ENCODE measurements at places on chromosomes 13 and 19.

DNA sequence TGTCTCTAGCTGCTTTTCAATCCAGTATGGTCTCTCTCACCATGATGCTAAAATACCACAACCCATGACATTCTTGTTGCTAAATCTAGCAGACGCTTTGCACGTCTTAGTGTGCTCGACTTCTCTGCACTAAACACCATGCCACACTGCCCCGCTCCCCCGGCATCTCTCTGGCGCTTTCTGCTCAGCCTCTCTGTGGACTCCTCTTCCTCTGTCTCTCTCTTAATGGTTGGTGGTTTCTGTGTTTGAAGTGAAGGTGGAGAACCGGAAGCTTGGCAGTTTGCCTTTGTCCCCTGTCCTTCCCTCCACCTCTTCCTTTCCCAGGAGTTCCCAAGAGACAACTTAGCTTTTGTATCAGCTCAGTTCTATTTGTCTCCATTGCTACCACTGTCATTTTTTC, 8.8 kb downstream of the ERCC5 start:
- no peak for DNase-seq

GRCh38 chr13:44220948-44221347, 152.7 kb upstream of the SERP2 start:
- DNase-seq = no peak

DNA sequence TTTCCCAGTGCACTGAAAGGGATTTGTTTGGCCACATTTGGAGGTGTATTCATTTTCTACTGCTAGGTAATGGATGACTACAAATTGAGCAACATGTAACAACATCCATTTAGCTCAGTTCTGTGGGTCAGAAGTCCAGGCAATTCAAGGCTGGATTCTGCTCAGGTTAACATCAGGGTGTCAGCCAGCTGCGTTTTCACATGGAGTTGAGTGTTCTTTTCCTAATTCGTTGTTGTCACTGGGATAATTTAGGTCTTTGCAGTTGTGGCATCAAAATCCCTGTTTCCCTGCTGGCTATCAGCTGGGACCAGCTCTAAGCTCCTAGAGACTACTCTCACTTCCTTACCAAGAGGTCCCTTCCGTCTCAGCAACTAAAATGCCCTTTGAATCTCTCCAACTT, 25.4 kb downstream of the MIR17HG start:
- no peak for DNase-seq

DNA sequence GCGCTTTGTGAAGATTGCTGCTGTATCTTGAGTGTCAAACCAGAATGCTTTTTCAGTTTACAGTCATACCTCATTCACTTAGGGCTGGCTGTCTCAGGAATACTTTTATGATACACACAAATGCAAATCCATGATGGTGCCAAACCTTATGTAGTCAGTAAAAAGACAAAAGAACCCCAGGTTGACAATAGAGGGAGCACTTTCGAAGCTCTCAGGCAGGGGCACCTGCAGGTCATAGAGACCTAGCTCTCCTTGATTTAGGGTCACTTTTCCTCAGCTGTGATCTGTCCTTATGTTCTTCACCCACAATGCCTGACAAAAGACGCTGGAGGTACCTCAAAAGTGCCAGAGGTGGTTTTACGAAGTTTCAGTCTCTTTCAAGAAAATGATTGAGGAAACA, 172.2 kb downstream of the DNAJC15 start:
- no peak for DNase-seq

- DNase-seq = no peak
Observed at GRCh38 chr13:48118030-48118429, 23.1 kb upstream of the MED4 start.

DNA sequence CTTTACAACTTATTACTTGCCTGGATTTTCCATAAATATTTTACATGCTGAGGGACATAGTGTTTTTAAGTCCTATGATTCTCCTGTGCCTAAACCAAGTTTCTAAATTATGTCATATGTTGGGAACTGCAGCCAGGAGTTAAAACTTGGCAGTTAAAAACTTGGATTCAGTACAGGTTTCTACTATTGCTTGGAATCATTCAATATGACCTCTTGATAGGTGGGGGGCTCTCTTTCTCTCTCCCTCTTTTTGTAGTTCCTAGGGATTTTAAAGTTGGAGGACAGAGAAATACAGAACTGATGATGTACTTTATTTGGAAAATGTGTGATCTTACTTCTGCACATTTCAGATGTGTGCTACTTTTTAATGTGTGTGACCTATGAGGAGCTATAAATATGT, 4.7 kb downstream of the CSNK1A1L start:
- DNase-seq = no peak

GRCh38 chr19:54229146-54229545, 6.3 kb upstream of the LILRB3 start:
- no peak for DNase-seq

GRCh38 chr19:16470541-16470910, 1.2 kb downstream of the EPS15L1 start:
- DNase-seq = no peak

- no peak for DNase-seq
Observed at GRCh38 chr19:30695171-30695875, 323.1 kb downstream of the ZNF536 start.

- DNase-seq = no peak
Observed at GRCh38 chr19:7505288-7505681, 10.6 kb upstream of the ZNF358 start.

DNA sequence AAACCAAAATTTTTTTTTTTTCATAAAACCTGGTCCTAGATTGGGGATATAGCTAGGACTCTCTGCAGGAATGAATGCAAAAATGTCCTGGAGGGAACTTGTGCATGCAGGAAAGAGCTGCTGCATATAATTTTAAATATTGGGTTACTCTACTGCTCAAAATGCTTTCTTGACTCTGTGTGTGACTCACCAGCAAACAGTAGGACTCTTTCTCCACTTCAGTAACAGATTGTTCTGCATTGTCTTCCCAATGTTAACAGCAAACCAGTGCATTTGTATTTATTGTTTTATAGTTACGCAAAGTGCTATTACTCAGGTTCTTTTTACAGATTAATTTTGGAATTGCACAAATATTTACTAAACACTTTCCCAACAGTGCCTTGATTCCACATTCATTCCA, 163.7 kb upstream of the KL start:
- DNase-seq = no peak

GRCh38 chr19:44792281-44792680, 14.6 kb downstream of the CBLC start:
- DNase-seq = no peak

DNA sequence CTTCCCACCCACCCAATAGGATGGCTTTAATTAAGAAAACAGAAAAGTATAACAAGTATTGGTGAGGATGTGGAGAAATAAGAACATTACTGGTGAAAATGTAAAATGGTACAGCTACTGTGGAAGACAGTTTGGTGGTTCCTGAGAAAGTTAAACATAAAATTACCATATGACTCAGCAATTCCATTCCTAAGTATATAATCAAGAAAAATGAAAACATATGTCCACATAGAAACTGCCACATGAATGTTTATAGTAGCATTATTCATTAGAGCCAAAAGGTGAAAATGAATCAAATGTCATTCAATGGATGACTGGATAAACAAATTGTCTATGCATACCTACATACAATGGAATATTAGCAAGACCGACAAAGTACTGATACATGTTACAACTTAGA, 16.9 kb downstream of the DZIP1 start:
- no peak for DNase-seq

DNA sequence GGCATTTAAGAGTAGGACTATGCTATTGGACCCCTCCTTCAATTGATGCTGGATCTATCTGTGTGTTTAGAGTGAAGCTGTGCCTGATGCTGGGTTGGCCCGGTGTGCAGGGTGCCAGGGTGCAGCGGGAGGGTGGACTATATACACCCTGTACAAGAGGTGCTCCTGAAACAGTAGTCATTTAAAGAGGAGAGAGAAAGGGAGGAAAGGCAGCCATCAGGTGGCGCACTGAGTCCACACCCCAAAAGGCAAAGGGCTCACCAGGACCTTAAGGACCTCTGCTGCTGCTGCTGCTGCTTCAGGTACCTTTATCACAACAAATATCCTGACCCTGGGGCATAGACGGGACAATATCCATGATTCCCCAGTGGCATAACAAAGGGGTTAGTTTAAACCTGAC, 39.4 kb downstream of the ZNF136 start:
- peak; percentile 47 for DNase-seq

GRCh38 chr19:58059671-58060078, 593 bp downstream of the ZNF135 start:
- no peak for DNase-seq

DNA sequence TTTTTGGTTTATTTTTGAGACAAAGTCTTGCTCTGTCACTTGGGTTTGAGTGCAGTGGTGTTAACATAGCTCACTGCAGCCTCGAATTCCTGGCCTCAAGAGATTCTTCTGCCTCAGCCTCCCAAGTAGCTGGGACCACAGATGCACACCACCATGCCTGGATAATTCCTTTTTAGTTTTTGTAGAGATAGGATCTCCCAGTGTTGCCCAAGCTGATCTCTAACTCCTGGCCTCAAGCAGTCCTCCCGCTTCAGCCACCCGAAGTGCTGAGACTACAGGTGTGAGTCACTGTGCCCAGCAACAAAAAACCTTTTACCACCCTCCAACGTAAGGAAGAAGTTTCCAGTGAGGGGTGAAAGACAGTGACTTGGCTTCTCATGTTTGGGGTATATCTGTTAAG, 81.1 kb upstream of the TSHZ3 start:
- no peak for DNase-seq

DNA sequence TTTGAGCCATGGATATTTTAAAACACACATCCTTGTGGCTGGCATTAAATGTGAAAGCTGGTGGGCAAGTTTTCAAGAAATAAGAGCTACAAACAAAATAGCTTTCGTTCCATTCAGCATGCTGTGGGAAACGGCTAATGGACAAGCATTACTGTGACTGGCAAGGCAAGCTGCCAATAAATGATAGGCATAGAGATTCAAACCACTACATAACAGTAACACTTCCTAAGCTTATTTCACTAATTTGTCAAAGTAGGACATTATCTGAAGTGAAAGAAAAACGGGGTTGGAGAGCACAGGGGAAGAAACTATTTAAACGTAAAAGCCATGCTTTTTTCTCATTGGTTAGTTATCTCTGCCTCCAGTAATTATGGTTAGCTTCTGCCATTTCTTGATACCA, 26.0 kb downstream of the OBI1 start:
- DNase-seq = no peak

DNA sequence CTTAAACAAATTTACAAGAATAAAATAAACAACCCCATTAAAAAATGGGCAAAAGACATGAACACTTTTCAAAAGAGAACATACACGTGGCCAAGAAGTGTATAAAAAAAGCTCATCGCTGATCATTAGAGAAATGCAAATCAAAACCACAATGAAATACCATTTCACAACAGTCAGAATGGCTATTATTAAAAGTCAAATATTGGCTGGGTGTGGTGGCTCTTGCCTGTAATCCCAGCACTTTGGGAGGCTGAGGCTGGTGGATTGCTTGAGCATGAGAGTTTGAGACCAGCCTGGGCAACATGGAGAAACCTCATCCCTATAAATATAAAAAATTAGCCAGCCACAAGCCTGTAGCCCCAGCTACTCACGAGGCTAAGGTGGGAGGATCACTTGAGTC, 89.9 kb downstream of the UBL3 start:
- no peak for DNase-seq

DNA sequence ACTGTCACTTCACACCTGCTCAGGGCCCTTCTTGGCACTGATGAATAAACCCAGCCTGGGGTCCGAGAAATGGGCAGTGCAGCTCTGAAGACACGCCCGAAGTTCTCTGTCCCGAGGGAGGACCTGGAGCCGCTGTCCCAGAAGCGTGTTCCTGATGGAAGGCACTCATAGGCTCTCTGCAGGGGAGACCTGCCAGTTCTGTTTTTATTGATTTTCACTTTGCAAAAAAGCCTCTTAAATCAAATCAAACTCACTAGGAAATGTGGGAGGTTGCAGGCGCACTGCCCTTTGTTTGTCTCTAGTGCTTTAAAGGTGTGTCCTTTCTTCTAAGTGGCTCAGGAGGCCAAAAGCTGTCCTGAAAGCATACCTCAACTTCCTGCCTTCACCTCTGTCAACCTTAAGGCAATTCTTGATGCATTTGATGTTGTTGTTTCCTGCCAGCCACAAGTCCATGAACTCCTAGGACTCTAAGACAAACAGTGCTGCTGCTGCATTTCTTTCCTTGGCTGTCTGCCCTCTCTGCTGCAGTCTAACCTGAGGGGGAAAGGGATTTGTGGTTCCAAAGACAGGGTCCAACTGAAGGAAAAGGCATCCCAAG, 663.2 kb downstream of the UQCRFS1 start:
- no peak for DNase-seq

GRCh38 chr13:26502826-26503225, 54.7 kb upstream of the WASF3 start:
- no peak for DNase-seq

GRCh38 chr13:28636677-28637317, 22.1 kb upstream of the POMP start:
- no peak for DNase-seq

- no peak for DNase-seq
Observed at GRCh38 chr13:106139377-106139776, 396.1 kb downstream of the EFNB2 start.

GRCh38 chr13:110471156-110471832, 90.2 kb downstream of the RAB20 start:
- no peak for DNase-seq

DNA sequence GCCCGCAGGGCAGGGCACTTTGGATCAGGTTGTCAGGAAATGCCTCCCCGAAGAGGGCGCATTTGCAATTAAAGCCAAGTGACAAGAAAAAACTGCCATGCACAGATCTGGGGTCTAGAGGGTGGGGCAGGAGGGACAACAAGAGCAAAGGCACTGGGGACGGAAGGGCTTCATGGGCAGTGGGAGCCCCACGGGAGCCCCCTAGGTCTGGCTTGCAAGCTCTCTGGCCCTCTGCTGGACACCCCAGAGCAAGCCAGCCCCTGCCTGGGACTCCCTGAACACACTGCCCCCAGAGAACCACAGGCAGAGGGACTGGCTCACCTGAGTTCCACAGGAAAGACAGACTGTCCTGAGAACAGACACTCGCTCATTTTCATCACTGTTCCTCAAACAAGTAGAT, 30.2 kb upstream of the C19orf12 start:
- no peak for DNase-seq

DNA sequence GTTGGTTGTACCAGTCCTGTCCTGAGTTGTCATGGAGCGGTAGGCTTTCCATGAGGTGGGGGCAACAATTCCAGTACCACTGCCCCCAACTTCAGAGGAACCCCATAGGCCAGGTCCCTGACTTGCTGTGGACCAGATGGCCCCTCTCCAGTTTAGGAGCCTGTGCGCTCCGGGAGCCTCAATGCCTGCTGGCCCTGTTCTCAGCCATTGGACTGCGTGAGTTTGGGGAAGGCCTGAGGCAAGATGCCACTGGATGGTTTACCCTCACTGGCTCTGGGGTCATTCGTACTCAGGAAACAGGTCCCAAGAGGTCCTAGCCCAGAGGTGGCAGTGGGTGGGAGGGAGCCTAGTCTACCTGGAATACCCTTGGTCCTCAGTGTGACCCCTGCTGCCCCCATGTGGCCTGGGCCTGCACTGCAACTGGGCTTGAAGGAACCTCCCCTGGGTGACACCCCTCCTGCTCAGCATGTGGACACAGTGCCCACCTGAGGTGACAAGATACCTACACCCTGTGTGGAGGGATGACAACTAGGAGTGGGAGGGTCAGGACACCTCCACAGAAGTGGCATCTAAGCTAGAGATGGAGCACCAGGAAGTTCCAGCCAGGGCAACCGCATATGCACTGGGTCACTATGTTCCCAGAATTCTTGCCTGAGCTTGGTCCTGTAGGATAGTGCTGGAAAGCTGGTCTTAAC, 6.0 kb upstream of the PRR19 start:
- DNase-seq = peak; percentile 84

GRCh38 chr13:90443268-90443667, 904.2 kb upstream of the MIR17HG start:
- DNase-seq = no peak
